A549 treated with RU486 at 1 μM for 4 hours (cell line): ENCODE measurements at places on chromosomes 3 and 15. TPM values are rescaled to one million over a fixed set of nuclear protein-coding genes. Genes with fewer than 3 reads are reported as not detected.

Gene GABRR3
- not detected in 5 replicates for total RNA-seq

Gene SIDT1
- 0.37 to 0.96 TPM (median 0.60 TPM) in 5 replicates for total RNA-seq

Gene CHP1
- total RNA-seq: 52.0 to 76.1 TPM (median 52.4 TPM) in 5 replicates

Gene CLDN16
- 0.07 to 0.41 TPM in 2 of 5 replicates, not detected in the others for total RNA-seq

Gene LCTL
- not detected in 5 replicates for total RNA-seq
